ENCODE measurements at places on chromosomes 6 and 20. TPM values are rescaled to one million over a fixed set of nuclear protein-coding genes. Genes with fewer than 3 reads are reported as not detected.

GPSM3 gene
- 1.6 TPM for total RNA-seq

ECI2 gene
- total RNA-seq = 159 TPM

APCDD1L gene
- 1.0 TPM for total RNA-seq

TP53TG5 gene
- total RNA-seq = 0.32 TPM

- no peak overlapping the region for H3K4me3 ChIP-seq
- no peak for DNase-seq
Measured at GRCh38 chr6:109298605-109299264, 83.5 kb downstream of the CD164 start.

DNA sequence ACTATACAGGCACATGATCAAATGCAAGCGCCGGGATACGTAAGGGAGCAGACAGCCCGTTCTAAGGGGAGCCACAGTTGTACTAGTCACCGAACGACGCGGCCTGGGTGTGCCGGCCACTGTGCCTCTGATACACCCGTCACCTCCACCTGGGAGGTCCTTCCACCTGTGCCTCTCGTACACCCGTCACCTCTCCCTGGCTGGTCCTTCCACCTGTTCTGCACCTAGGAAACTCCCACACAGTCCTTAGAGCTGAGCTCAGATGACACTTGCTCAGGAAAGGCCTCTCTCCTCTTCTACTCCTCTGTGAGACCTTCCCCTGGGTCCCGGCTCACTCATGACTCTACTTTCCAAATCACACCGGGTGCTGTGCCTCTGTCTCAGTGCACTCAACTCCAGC, 245.0 kb downstream of the TTLL2 start:
- no peaks in the 10 kb centered on the region for H3K27me3 ChIP-seq
- peaks cover 25% of the 10 kb centered on the region for H3K4me1 ChIP-seq
- no peak overlapping the region for H3K27ac ChIP-seq
- H3K36me3 ChIP-seq = no peaks in the 10 kb centered on the region
- no peak for DNase-seq

DNA sequence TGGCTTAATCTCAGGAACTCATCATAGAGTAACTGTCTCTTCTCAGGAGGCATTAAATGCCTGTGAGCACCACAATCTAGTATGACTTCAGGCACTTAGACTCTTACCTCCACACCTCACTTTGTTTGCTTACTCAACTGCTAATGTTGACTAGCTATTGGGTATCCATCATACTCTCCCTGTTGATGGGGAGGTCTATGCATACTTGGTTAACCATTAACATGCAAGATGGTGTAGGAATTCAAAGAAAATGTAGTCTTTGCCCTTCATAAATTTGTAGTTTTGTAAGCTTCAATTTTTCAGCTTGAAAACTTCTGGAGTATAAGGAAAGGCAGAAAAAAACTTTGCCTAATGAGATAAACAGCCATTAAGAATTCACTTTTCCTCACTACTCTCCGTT, 501.0 kb upstream of the MARCKS start:
- H3K27ac ChIP-seq = no peak overlapping the region
- H3K4me1 ChIP-seq = peaks cover 21% of the 10 kb centered on the region
- no peak for DNase-seq

- no peak overlapping the region for H3K27ac ChIP-seq
- DNase-seq = no peak
- H3K36me3 ChIP-seq = no peaks in the 10 kb centered on the region
- no peaks in the 10 kb centered on the region for H3K4me1 ChIP-seq
- no peaks in the 10 kb centered on the region for H3K27me3 ChIP-seq
- H3K4me3 ChIP-seq = no peak overlapping the region
Measured at GRCh38 chr6:14786008-14786407, 459.9 kb upstream of the JARID2 start.

- H3K4me3 ChIP-seq = no peak overlapping the region
- H3K4me1 ChIP-seq = no peaks in the 10 kb centered on the region
- H3K36me3 ChIP-seq = no peaks in the 10 kb centered on the region
- H3K27me3 ChIP-seq = no peaks in the 10 kb centered on the region
- H3K27ac ChIP-seq = no peak overlapping the region
Measured at GRCh38 chr20:37387519-37388269, 41.8 kb downstream of the SRC start.

DNA sequence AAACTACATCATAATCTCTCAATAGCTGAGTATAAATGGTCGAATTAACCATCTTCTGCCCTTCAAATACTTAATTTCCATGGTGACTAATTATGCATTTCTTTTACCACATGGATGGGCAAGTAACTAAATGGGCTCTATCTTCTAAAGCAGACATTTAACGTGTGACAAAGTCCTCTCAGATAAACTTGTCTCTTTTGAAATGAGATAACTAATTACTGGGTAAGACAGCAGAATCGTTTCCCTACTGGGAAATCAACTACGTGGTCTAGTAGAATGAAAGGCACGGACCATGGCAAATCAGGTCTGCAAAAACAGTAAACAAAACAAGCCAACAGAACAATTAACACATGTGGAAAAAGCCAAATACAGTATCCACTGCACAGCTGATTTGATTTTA, 137.7 kb downstream of the BACH2 start:
- no peaks in the 10 kb centered on the region for H3K36me3 ChIP-seq
- H3K4me1 ChIP-seq = no peaks in the 10 kb centered on the region
- no peak overlapping the region for H3K4me3 ChIP-seq
- no peak overlapping the region for H3K27ac ChIP-seq
- H3K27me3 ChIP-seq = no peaks in the 10 kb centered on the region

DNA sequence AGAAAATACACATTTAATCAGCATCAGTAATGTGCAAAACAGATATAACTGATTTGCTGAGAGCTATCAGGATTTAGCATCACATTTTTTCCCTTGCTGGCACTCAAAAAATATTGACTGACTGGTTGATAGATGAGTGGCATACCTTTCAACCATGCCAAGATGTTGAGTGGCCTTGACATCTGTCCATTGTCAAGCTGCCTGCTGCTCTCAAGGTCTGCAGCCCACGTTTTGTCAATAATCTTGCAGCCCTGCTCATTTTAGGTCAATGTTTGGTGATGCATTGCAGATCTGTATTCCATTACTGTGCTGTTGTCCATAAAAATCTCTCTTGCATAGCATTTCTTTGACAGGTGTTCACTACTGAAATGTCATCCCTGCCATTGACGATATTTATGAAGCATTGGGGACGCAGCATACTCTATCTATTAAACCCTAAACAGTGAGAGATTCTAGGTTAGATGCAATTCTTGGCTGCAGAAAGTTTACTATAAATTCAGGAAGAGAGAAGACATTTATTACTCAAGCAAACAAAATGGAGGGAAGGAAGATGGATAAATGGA, 111.6 kb downstream of the BFSP1 start:
- no peaks in the 10 kb centered on the region for H3K4me1 ChIP-seq
- no peak overlapping the region for H3K27ac ChIP-seq
- no peaks in the 10 kb centered on the region for H3K36me3 ChIP-seq
- H3K27me3 ChIP-seq = no peaks in the 10 kb centered on the region

DNA sequence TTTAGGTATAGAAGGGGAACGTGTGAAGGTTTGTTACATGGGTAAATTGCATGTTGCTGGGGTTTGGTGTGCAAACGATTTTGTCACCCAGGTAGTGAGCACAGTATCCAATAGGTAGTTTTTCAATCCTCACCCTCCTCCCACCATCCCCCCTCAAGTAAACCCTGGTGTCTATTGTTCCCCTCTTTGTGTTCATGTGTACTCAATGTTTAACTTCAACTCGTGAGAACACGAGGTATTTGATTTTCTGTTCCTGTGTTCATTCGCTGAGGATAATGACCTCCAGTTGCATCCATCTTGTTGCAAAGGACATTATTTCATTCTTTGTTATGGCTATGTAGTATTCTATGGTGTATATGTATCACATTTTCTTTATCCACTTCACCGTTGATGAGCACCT, 11.6 kb upstream of the VNN1 start:
- no peaks in the 10 kb centered on the region for H3K4me1 ChIP-seq
- no peaks in the 10 kb centered on the region for H3K36me3 ChIP-seq

DNA sequence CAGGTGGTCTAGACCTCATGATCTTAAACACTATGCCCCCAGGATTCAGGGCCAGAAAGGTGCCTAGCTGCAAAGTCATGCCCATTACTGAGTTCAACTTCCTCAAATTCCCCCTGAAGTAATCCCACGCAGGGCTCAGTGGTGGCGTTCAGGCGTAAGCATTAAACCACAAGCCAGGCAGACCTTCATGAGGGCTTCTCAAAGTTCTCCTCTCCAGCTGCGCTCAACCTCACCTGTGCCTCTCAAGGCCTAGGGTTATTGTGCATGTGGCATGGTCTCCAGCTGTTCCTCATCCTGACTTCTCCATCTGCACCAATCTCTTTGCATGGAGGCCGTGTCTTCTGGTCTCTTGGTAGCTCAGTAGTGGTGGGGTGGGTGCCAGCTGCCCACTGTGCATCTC, 113.6 kb downstream of the TSHZ2 start:
- no peaks in the 10 kb centered on the region for H3K36me3 ChIP-seq
- no peaks in the 10 kb centered on the region for H3K27me3 ChIP-seq
- no peak for DNase-seq
- H3K27ac ChIP-seq = no peak overlapping the region
- H3K4me3 ChIP-seq = no peak overlapping the region

GRCh38 chr6:152240436-152240835, 396.7 kb downstream of the SYNE1 start:
- peaks cover 29% of the 10 kb centered on the region for H3K4me1 ChIP-seq
- H3K4me3 ChIP-seq = no peak overlapping the region
- H3K36me3 ChIP-seq = no peaks in the 10 kb centered on the region
- DNase-seq = no peak
- no peaks in the 10 kb centered on the region for H3K27me3 ChIP-seq

- H3K27ac ChIP-seq = no peak overlapping the region
- no peaks in the 10 kb centered on the region for H3K27me3 ChIP-seq
- DNase-seq = no peak
- H3K4me1 ChIP-seq = peaks cover 67% of the 10 kb centered on the region
- H3K4me3 ChIP-seq = no peak overlapping the region
Measured at GRCh38 chr6:56749632-56750151, 107.0 kb upstream of the DST start.

- no peak for DNase-seq
- peak overlapping the region; percentile 25 for H3K4me3 ChIP-seq
- H3K36me3 ChIP-seq = peaks cover 64% of the 10 kb centered on the region
- H3K27ac ChIP-seq = peak overlapping the region; percentile 35
- H3K27me3 ChIP-seq = no peaks in the 10 kb centered on the region
- H3K4me1 ChIP-seq = peaks cover 73% of the 10 kb centered on the region
Measured at GRCh38 chr20:10667560-10668167, 6.1 kb downstream of the JAG1 start.

- no peak for DNase-seq
- H3K4me1 ChIP-seq = peaks cover 27% of the 10 kb centered on the region
- H3K27ac ChIP-seq = no peak overlapping the region
- no peak overlapping the region for H3K4me3 ChIP-seq
Measured at GRCh38 chr6:43434001-43434840, 6.9 kb downstream of the ABCC10 start.

DNA sequence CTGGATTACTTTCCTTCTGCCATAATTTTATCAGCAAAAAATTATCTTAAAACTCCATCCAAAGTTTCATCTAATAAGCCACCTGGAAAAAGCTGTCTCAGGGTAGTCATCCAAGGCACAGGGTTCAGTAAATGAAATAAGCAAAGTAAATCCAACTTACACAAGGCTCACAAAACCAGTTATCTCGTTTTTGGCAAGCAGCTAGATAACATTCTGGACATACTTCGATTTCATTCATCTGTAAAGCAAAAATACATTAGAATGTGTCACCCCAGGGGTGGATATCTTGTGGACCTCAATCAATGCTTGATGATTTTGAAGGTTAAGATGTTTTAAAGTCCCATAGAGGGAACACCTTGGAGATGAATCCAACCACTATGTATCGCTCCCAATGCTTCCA, 73.1 kb downstream of the ZMYND8 start:
- no peak overlapping the region for H3K27ac ChIP-seq
- H3K36me3 ChIP-seq = peaks cover 91% of the 10 kb centered on the region
- H3K4me1 ChIP-seq = no peaks in the 10 kb centered on the region
- no peak for DNase-seq
- H3K4me3 ChIP-seq = no peak overlapping the region

DNA sequence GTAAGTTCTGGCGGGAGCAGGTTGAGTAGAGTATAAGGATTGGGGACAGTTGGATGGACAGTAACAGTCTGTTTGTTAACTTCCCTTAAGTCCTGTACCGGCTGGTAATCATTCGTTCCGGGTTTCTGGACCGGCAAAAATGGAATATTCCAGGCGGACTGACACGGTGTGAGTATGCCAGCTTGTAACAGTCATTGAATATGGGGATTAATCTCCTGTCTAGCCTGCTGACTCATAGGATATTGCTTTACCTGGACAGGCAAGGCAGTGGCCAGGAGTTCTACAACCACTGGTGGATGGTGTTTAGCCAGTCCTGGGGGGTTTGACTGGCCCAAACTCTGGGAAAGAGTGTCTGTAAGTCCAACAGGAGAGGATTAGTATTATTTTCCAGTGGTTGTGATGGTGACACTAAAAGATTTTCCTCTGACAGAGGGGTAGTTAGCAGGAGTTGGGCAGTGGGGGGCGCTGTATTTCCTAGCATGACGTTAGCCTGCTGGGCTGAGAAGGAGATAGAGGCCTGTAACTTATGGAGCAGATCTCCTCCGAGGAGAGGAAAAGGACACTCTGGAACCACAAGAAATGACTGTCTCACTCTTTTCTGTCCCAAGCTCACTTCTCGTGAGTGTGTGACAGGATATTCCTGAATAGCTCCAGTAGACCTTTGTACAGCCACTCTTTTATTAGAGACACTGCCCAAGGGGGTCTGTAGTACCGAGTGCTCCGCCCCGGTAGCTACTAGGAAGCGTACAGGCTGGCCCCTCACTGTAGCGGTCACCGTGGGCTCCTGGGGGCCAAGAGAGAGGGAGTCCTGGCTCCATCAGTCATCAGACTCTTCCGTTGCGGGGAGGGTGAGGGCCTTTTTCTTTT, 152.2 kb downstream of the TRIM27 start:
- DNase-seq = no peak
- H3K27ac ChIP-seq = no peak overlapping the region
- H3K36me3 ChIP-seq = no peaks in the 10 kb centered on the region
- no peak overlapping the region for H3K4me3 ChIP-seq
- H3K27me3 ChIP-seq = peaks cover 100% of the 10 kb centered on the region

- H3K27ac ChIP-seq = no peak overlapping the region
- H3K36me3 ChIP-seq = no peaks in the 10 kb centered on the region
- no peaks in the 10 kb centered on the region for H3K27me3 ChIP-seq
- no peaks in the 10 kb centered on the region for H3K4me1 ChIP-seq
Measured at GRCh38 chr6:151617539-151617938, 123.7 kb downstream of the CCDC170 start.

GRCh38 chr6:42979523-42980177, 669 bp upstream of the PEX6 start:
- peaks cover 5% of the 10 kb centered on the region for H3K36me3 ChIP-seq
- H3K27me3 ChIP-seq = no peaks in the 10 kb centered on the region
- peak overlapping the region; percentile 95 for H3K27ac ChIP-seq
- H3K4me3 ChIP-seq = peak overlapping the region; percentile 98
- H3K4me1 ChIP-seq = peaks cover 18% of the 10 kb centered on the region
- DNase-seq = no peak

DNA sequence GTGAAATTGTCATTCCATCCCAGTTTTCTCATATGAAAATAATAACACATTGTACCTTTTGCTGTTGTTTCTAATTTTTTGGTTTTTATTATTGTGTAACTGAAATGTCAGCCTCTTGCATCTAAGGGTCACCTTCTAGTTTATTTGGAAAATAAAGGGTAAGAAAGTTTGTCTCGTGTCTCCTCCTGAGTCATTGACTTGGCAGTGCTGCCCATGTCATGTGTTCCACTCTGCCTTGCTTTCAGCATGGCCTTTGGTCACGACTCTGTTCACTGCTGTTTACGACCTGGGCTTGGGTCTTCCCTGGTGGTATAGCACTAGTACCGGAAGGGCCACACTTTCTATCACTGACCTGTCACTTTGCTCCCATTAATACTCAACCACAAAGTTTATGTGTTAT, 171.4 kb upstream of the RSPO3 start:
- no peak overlapping the region for H3K27ac ChIP-seq
- no peaks in the 10 kb centered on the region for H3K4me1 ChIP-seq
- H3K4me3 ChIP-seq = no peak overlapping the region
- peak; percentile 27 for DNase-seq
- H3K36me3 ChIP-seq = no peaks in the 10 kb centered on the region
